Stimulated activated CD4-positive, alpha-beta T cell treated with anti-CD3 and anti-CD28 coated beads, Interleukin-12 subunit alpha, Interleukin-12 subunit beta, amount 100 ng/mL, for 4 hours (primary cell): ENCODE measurements at places on chromosomes 7 and 10.

DNA sequence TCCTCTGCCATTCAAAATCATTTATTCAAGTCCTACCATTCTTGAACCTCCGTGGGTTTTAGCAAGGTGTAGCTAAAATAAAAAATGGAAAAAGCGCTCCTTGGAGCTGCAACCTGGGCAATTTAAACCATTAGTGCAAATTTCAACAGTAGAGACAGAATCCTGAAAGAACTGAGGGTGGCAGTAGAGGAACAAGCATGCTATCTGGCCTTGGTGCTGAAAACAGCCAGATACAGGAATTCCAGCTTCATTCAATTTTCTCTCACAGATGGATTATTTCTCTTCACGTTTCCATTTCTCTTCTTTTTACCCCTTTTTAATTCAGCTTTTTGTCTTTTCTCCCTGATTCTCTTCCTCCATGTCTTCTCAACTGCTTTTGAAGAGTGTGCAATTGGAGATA, 77.7 kb downstream of the OTUD1 start:
- DNase-seq: no peak

DNA sequence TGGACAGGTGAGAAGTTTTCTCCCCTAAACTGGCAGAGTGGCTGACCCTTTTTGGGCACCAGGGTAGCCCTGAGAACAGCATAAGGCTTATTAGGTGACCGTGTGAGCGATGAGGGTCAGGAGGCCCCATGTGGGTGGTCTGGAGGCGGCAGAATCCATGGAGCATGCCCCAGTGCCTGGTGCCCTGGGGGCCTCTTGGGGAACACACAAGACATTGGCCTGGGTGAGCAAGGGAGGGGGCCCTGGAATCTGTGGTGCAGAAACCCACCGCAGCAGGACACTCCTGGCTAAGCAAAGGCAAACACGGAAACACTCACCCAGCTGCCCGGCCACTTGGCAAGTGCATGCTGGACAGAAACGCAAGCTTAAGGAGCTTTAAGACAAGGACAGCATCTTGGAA, 29.5 kb downstream of the YKT6 start:
- no peak for DNase-seq

DNA sequence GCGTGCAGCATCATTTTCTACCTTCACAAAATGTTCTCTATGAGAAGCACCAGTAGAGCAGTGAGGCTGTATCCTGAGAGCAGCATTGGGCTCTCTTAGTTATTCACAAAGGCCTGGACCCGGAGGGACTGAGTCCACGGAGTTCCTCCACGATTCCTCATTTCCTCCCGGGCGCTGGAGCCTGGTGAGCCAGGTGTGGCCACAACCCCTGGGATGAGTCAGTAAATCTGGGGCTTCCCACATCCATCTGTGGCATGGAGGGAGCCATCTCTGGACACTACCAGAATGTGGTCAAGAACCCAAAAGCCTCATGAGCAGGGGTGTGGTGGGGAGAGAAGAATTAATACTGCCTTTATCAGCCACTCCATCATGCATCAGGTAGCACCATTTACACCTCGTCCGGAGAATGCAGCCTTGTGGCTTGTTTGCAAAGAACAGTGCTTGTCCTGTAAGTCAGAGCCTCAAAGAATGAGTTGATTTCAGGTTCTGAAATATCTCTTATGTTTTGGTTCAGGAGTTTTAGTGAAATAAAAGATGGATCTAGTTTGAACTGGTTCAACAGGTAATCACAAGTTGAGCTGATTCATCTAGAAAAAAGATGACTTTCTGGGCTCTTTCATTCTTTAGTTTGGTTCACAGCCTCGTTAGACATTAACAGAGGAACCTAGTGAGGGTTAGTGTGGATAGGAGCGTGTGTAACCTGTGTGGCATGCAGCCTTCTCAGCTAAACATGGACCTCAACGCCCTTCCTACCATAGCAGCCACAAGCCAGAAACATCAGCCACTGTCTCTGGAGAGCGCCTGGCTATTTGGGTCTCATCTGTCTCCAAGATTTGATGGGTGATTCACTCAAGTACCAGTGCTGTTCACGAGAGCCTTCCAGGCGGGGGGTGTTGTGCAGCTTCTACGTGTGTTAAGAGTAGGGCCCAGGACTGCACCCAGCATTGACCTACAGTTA, 95.2 kb downstream of the WDR37 start:
- DNase-seq: no peak

GRCh38 chr7:46999866-47000265, 582.0 kb downstream of the TNS3 start:
- no peak for DNase-seq

DNA sequence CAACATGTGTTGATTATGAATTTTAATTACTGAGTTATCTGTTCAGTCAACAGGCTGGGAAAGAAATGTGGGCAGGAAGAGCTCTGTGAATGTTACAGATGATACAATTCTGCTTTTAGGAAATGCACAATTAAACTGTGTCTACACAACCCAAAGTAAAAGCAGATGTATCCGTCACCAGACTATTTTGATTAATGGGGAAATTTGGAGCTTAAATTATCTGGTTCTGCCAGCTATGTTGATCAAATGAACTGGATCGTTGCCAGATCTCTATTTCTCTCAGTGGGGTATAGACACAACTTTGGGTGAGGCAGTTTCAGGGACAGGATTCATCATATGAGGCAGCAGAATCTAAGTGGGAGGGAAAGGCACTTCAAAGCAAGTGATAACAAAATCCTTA, 136.5 kb downstream of the NEUROD6 start:
- no peak for DNase-seq

GRCh38 chr10:26446258-26446657, 8.1 kb downstream of the APBB1IP start:
- no peak for DNase-seq

DNA sequence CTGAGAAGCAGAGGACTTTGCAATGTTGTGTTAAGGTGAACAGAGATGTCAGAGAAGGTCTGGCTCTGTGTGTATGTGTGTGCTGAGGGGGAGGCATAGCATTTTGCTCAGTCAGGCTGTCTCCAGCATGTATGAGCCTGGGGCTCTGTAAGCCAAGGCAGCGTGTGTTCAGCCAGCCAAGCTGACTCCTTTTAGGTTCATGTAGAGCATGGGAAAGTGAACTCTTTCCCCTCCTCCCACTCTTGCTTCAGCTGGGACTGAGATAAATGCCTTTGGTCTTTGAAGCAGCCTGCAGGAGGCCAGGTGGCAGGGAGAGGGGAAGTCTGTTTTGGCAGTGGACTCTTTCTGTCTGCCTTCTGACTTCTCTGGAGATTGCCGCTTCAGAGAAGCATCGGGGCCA, 3.8 kb downstream of the SFXN2 start:
- DNase-seq: no peak

GRCh38 chr7:156466272-156466671, 174.3 kb upstream of the RNF32 start:
- no peak for DNase-seq

GRCh38 chr10:117547016-117547715, 4.6 kb downstream of the EMX2 start:
- no peak for DNase-seq
